ENCODE measurements at places on chromosomes 1 and 21.

- no peak for DNase-seq
These were observed 19.0 kb upstream of the OLFM3 start for GRCh38 chr1:102015728-102016127.

GRCh38 chr1:116764906-116765862, 11.0 kb downstream of the CD2 start:
- DNase-seq: no peak

GRCh38 chr1:225880222-225880588, 2.0 kb downstream of the TMEM63A start:
- no peak for DNase-seq

- DNase-seq: no peak
These were observed 33.0 kb downstream of the RUNX1 start for GRCh38 chr21:35016071-35016470.

- no peak for DNase-seq
These were observed 233.5 kb downstream of the MATN1 start for GRCh38 chr1:30489737-30490389.

DNA sequence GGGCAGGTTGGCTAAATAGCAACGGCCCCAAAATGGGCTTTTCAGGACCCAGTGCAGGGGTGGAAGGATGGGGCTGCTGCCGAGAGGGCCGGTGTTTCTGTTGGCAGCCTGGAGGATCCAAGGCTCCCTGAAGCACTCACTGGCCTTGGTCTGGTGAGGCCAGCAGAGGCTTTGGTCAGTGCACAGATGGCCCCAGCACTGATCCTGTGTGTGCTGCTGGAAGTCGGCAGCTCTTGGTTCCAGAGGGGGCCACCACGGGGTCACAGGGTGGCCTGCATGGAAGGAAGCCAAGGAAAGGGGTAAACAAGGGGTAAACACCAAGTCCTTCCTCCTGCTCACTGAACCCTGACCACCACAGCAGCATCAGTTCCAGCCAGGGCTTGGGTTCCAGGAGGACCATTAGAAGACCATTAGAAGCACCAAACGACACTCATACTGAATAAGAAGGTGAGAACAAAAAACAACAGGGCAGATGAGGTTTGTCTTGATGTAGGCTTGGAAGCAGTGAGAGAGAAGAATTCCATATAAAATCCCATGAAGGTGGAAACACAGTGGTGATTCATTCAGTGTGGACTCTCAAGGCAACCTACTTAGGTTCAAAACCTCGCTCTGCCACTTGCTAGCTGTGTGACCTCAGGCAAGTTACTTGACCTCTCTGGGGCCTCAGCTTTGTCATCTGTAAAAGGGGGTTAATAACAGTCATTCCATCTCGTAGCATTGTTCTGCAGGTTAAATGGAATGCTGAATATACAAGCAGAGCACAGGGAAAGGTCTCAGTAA, 184.5 kb downstream of the RUNX1 start:
- no peak for DNase-seq

- DNase-seq: no peak
These were observed 12.1 kb downstream of the TTC34 start for GRCh38 chr1:2789164-2789985.

GRCh38 chr1:15965228-15965767, 10.6 kb downstream of the ZBTB17 start:
- DNase-seq: no peak

Data from cerebellum (tissue), 4 donors.